H1 (cell line): ENCODE measurements at places on chromosomes 1 and 21.

DNA sequence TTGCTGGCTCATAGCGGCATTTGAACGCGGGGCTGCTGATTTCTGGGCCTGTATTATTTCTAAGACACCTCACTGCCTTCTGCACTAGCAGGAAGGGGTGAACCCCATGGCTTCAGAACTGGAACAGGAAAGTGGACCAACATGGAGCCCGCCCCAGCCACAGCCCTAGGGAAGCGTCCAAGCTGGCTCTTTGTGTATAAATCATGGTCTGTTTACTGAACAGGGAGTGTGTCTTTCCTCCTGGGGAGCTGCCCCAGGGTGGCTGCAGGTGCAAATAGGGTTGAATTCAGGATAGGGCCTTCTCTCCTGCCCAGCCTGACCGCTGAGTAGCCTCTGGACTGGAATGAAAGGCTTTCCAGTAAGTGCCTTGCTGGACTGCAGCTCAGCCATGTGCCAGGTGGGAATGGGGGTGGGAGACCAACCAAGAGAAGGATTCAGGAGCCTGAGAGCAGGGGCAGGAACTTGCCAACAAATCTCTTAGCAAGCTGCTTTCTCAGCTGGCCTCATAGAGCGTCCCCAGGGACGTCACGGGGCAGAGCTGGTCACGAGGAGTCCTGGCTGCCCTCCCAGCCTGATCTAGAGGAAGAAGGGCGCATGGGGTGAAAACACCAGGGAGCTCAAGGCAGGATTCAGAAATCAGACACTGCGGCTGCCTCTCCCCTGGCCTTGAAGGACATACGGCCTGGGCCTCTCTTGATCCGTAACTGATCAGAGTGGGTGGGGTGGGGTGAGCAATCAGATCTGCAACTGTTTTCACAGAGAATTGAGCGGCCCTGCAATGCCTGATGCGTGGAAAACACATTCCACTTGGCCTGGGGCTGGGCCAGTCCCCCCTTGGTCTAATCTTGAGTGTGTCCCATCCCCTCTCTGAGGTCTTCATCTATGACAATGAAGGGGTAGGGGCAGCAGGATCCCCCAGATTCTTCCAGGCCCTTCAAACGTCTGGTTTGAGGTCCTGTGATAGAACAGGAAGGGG is 56.5 kb upstream of the SELENON start:
- DNase-seq = no peak
- no peaks in the 10 kb centered on the region; the same call in 1 of the 2 replicates for H3K27me3 ChIP-seq
- peaks cover 17% of the 10 kb centered on the region for H3K4me1 ChIP-seq
- no peak overlapping the region for H3K4me3 ChIP-seq

DNA sequence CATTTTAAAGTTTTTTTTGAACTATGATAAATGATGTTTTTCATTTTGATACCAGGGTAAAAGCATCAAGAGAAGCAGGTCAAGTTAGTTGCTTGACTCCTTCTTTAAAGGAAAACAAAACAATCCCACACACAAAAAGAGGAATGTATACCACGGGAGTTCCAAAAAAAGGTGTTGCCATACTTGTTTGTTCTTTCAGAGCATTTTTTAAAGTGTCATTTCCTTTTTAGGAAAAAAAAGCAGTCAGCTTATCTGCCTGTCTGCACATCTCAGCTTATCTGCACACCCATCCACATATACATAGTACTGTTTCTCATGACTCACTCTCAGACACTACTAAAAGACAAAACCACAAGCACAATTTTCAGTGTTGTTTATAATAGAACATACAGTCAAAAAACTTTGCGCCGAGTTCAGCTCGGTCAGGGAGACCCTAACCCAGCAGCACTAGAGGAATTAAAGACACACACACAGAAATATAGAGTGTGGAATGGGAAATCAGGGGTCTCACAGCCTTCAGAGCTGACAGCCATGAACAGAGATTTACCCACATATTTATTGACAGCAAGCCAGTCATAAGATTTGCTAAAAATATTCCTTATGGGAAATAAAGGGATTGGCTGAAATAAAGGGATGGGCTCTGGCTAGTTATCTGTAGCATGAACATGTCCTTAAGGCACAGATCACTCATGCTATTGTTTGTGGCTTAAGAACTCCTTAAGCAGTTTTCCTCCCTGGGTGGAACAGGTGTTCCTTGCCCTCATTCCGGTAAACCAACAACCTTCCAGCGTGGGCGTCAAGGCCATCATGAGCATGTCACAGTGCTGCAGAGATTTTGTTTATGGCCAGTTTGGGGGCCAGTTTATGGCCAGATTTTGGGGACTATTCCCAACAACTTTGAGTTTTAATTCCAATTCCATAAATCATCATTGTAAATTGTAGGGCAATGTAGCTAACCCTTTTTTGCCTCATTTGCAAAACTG is 11.4 kb upstream of the MNDA start:
- H3K36me3 ChIP-seq = no peaks in the 10 kb centered on the region
- no peak overlapping the region for H3K27ac ChIP-seq
- DNase-seq = no peak

DNA sequence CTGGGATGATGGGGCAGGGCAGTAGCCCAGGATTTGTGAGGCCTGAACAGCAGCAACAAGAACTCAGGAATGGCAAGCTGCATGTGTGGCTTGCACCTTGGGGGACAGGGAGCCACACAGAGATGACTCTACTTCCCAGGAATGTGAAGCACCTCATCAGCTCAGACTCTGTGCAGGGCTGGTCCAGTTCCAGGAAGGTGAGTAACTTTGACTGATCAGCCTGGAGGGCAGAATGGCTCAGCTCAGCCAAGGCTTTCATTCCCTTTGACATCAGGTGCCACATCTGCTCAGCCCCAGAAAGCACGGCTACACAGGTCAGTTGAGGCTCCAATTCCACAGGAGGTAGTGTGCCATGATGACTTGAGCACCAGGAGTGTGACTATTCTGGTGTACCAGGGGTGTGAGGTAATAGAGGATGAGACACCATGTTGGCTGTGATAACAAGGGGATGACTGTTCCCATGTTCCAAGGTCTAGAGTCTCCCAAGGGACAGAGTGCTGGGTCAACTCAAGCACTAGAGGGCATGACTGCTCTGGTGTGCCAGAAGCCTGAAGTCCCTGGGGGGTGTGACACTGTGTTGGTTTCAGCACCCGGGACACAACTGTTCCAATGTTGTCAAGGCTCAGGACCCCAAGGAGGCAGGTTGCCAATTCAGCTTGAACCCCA is 625.8 kb upstream of the ADGRL2 start:
- H3K4me1 ChIP-seq = no peaks in the 10 kb centered on the region
- no peak overlapping the region for H3K4me3 ChIP-seq
- H3K27me3 ChIP-seq = no peaks in the 10 kb centered on the region
- H3K27ac ChIP-seq = no peak overlapping the region
- no peak for DNase-seq
- H3K36me3 ChIP-seq = no peaks in the 10 kb centered on the region

GRCh38 chr1:228089519-228090380 is 7.2 kb downstream of the ARF1 start:
- H3K27ac ChIP-seq = no peak overlapping the region
- no peak overlapping the region for H3K4me3 ChIP-seq
- peaks cover 5% of the 10 kb centered on the region for H3K4me1 ChIP-seq
- no peaks in the 10 kb centered on the region for H3K27me3 ChIP-seq
- no peak for DNase-seq

DNA sequence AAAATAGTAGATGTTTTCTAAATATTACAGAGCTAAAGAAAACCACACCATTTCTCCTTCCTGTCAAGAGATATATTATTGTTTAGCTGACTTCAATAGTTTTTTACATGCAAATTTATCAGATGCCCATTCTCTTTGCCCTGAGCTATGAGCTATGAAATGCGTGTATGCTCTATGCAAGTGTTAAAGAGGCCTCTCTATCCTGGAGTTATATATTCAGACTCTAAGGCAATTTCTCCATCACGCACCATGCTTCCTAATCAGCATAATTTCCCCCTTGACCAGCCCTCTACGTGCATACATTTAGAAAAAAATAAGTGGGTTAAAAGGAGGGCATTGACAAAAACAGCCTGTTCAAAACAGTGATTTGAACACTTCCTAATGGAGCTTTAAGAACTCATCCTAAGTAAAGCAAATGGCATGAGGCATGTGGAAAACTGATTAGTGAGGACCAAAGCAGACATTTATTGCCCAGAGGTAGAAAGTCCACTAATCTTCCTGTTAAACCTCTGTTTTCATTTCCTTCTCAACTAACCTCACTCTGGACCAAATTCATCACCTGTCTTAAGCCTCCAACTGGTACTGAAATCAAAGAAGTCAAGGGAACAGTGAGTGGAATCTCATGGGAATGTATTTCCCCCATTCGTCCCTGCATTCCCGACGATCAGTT is 565.8 kb upstream of the PKN2 start:
- H3K27ac ChIP-seq = no peak overlapping the region
- H3K4me1 ChIP-seq = no peaks in the 10 kb centered on the region
- no peaks in the 10 kb centered on the region for H3K36me3 ChIP-seq
- H3K4me3 ChIP-seq = no peak overlapping the region
- no peaks in the 10 kb centered on the region for H3K27me3 ChIP-seq

DNA sequence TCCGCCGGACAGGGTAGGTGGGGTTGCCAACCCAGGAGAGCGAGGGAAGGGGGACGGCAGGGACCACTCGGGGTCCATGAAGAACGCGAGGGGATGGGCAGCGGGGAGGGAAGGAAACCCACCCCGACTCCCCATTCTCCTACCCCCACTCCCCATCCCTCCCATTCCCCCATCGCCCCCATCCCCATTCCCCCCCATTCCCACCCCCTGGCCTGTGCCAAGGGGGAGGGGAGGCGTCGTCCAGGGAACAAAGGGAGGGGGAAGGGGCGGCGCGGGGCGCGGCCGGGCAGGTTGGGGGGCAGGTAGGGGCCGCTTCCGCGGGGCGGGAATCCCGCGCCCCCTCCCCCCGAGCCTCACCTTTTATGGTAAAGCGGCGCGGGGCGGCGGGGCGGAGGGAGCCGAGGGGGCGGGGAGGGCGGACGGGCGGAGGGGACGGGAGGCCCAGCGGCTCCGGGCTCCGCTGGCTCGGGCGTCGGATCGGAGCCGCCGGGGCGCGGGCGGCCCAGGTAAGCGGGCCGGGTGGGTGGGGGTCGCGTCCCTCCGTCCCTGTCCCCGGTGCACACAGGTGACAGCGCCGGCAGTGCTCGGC is at the start of gene FBLIM1:
FBLIM1 (plus strand) TSS at position 453 of the 589 bp plus-strand sequence. CDS start 6,189 bp downstream, outside the sequence.
- H3K4me1 ChIP-seq = peaks cover 29% of the 10 kb centered on the region
- H3K27ac ChIP-seq = peak within 1 kb of the TSS; percentile 68
- no peaks in the 10 kb centered on the region for H3K27me3 ChIP-seq
- DNase-seq = no peak
- H3K4me3 ChIP-seq = peak within 1 kb of the TSS; percentile 68
- H3K36me3 ChIP-seq = no peaks in the 10 kb centered on the region

GRCh38 chr1:111332190-111332589 is 41.5 kb downstream of the CHIA start:
- no peak for DNase-seq
- H3K36me3 ChIP-seq = no peaks in the 10 kb centered on the region
- no peak overlapping the region for H3K4me3 ChIP-seq
- H3K27ac ChIP-seq = no peak overlapping the region
- H3K27me3 ChIP-seq = no peaks in the 10 kb centered on the region

DNA sequence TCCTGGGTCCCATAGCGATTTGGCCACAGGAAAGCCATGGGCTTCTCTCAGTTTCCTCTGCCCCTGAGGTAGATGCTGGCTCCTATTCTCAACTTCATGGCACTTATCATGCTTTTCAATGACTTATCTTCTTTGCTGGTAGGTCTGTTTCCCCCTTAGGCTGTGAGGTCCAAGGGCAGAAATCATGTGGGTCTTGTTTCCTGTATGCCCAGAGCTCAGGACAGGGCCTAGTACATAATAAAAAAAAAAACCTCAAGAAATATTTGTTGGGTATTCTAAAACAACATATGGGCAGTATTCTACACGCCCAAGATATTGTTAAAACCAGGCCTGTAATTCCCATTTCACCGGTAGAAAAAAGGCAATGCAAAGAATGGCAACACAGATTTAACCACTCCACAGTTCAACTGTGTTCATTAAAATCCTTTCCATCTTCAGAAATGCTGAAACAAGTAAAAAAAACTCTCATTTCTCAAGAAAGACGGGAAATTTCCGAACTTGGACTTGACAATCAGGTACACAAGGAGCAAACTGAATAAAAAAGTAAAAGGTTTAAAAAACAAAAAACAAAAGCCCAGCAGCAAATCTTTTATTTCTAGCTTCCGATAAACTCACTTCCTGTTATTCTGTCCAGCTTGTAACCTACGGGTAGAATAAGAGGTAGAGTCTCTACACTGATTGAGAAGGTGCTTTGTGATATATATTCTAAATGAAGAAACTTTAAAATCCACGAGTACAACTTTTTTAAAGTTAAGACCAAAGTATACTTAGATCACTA is 6.3 kb upstream of the TDRD10 start:
- no peaks in the 10 kb centered on the region for H3K36me3 ChIP-seq
- no peak overlapping the region for H3K27ac ChIP-seq
- H3K4me3 ChIP-seq = no peak overlapping the region
- H3K4me1 ChIP-seq = no peaks in the 10 kb centered on the region
- peaks cover 10% of the 10 kb centered on the region for H3K27me3 ChIP-seq

DNA sequence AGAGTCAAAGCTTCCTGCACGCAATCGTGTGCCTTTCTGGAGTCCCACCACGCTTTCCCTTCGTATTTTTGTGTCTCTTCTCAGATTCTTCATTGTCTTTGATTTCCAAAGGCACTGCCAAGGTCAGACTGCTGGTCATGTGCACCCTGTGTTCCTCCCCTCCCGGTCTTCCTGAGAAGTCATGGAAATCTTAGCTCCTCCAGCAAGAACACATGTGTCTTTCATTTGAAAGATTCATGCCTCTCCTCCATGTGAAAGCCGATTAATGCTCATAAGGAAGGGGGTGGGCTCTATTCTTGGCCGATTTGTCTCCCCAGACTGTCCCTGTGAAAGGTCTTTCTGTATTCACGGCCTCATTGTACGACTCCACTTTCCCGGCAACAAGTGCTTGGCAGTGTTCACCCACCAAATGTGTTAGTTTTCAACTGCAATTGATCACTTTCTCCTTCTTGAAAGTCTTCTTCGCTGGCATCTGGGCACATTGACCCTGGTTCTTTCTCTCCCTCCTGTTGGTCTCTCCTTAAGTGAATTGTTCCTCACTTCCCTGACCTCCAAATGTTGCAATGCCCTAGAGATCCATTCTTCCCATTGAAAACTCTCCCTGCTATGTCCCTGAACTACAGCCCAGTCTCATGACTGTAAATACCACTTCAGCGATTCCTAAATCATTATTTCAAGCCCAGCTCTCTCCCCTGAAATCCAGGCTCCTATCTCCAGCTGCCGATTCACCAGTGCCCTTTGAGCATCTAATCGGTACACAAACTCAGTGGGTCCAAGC is 25.4 kb downstream of the MX2 start:
- H3K4me1 ChIP-seq = no peaks in the 10 kb centered on the region
- no peak overlapping the region for H3K4me3 ChIP-seq
- no peaks in the 10 kb centered on the region for H3K36me3 ChIP-seq
- H3K27me3 ChIP-seq = no peaks in the 10 kb centered on the region
